ENCODE measurements at places on chromosomes 12 and 14. TPM values are rescaled to one million over a fixed set of nuclear protein-coding genes. Genes with fewer than 3 reads are reported as not detected.
A peak's percentile ranks its signal among the peaks of the same experiment; 100 is the strongest.

DNA sequence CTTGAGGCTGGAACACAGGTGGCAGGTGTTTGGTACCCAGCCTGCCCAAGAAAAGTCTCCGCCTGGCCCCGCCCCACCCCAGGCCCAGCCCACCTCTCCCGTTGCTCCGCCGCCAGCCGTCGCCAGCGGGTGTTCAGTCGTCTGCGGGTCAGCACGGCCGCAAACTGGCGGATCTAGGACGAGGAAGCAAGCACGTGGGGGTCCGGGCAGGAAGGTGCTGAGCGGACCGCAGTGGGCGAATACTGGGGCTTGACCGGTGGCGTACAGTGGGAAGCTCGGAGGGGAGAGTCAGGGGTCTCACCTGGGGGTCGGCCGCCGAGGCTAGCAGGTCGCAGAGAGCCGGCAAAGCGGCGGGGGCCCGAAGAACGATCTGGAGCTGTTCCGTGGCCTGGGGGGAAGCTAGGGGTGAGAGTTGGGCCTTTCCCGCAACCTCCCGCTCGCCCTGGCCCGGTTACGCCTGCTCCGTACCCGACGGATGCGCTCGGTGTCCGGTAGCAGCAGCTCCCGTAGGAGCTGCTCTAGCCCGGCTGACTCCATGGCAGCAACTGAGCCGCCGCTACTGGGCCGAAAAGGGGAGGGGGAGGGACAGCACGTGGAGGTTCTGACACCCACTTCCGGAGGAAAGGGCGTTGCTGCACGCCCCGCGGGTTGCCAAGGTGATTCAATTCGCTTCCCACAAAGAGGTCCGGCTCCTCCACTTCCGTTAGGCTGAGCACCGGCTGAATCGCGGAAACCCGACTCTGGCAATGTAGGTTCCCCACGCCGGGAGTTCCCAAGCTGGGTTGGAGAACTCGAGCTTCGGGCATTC, at the start of gene IPO4:
TSS of gene IPO4 (minus strand) at position 566 of the 808 bp plus-strand sequence. CDS start at position 537, 29 bp downstream.
- peak; percentile 96 for DNase-seq

DNA sequence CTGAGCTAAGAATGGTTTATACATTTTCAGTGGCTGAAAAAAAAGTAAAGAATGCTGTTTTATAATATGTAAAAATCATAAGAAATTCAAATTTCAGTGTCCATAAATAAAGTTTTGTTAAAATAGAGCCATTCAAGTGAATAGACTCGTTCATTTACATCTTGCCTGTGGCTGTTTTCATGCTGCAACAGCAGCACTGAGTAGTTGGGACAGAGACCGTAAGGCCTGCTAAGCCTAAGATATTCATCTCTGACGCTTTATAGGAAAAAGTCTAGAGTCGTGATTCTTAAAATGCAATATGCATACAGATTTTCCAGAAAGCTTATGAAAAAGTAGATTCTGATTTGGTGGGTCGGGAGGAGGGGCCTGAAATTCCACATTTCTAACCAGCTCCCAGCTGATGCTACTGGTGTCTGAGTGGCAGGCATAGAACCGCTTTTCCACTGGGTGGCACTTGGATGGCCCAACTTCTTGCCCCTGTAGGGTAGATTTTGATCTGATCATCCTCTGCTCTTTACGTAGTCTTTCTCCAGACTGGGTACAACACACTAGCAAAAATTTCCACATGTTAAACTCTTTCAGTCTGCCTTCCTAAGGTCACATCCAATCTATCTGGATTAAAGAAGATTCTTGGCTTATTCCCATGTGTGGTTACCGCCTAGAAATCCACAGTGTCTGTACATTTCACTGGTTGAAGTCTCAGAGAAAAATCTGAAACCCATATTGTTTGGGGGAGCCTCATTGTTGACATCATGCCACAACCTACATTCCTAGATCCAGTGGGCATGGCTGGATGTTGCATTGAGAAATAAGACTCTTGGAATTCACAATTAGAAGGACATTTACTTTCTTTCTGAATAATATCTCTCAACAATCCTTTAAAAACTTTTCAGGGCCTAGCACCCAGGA, 151.2 kb downstream of the C12orf75 start:
- no peak for DNase-seq

GRCh38 chr14:30678926-30679431, 56.9 kb downstream of the SCFD1 start:
- no peak for DNase-seq

DNA sequence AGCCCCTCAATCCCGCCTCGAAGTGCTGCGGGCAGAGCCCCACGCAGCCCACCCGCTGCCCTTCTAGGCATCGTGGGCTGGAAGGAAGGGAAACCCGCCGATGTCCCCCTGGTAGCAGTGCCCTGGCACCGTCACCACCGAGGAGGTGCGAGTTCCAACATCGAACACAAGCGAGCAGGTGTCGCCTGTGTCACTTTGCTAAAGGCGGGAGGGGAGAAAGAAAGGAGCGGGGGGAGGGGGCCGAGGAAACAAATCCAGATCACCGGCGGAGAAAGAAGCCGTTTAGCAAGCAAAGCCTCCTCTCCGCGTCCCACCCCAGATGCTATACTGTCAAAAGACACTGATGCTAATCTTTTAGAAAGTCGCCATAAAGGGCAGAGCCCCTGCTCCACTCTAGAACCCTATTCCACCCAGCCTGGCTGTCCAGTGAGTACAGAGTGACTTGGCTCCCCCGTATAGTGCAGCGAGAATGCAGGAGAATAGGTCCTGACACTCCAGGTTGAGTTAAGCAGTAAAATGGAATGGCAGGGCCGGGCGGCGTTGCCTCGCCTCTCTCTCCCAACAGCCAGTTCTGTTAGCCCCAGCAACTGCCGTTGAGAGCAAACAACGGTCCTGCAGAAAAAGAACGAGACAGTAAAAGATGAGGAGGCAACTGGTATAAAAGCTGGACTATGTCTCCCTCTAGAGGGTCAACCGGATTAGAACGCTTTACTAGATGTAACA, 67.9 kb upstream of the USP15 start:
- DNase-seq: peak; percentile 72

DNA sequence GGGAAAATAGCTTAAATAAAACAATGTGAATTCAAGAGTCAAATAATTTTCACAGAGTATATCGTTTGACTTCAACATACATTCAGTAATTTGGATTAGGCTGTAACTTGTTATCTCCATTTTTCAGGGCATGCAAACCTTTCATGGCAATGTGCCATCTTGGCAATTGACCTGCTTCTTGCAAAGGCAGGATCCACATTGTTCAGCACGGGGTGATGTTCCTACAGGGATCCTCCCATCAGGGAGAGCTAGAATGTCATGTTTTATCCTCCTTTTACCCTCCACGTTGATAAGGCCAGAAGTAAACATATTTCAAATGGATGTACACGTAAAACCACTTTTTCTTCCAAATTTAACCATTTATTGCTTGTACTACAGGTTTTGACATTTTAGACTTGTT, 314.4 kb downstream of the GALC start:
- no peak for DNase-seq

GRCh38 chr12:10067264-10067663, 31.5 kb downstream of the CLEC1A start:
- DNase-seq: no peak

DNA sequence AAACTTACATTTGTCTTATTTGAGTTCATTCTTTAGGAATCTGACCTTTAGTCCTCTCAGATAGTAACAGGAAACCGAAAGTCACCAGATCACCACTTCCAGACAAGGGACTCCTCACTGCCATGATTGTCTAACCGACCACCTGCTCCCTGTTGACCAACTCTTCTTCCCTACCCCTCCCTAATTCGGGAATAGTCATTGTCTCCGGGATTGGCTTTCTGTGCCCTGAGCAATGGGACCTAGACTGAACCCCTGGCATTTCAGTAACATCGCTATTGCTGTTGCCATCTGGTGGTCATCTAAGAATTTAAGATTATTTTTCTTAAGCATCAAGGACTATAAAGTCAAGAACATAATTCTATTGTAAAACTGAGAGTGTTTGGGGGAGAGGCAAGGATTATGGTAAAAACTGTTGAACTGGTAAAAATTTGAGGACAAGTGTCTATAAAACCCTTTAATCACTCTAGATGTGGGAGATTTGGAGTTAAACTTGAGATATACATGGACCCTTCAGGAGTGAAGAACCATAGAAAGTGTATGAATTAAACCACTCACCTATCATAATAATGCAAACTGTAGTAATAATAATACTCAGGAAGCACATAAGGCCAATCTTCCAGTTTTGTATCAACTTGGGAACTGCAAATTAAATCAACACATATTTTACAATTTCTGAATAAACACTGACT, 6.3 kb downstream of the CLEC2A start:
- no peak for DNase-seq

CPSF2 gene
- polyA plus RNA-seq: 39.1 TPM

All from hindlimb muscle (tissue), 1 donor.